ENCODE measurements at places on chromosomes 5 and 9. TPM values are rescaled to one million over a fixed set of nuclear protein-coding genes. Genes with fewer than 3 reads are reported as not detected.

Gene MEF2C
- total RNA-seq, result 48.6 TPM

Gene SAXO1
- total RNA-seq, result not detected

Gene ADAMTSL2
- not detected for total RNA-seq

Gene CCDC171
- total RNA-seq, result 0.94 TPM

Gene PCDHA9
- 0.13 TPM for total RNA-seq

Gene PMPCA
- total RNA-seq, result 62.0 TPM
